ENCODE measurements at places on chromosomes 12 and 14. TPM values are rescaled to one million over a fixed set of nuclear protein-coding genes. Genes with fewer than 3 reads are reported as not detected.

DNA sequence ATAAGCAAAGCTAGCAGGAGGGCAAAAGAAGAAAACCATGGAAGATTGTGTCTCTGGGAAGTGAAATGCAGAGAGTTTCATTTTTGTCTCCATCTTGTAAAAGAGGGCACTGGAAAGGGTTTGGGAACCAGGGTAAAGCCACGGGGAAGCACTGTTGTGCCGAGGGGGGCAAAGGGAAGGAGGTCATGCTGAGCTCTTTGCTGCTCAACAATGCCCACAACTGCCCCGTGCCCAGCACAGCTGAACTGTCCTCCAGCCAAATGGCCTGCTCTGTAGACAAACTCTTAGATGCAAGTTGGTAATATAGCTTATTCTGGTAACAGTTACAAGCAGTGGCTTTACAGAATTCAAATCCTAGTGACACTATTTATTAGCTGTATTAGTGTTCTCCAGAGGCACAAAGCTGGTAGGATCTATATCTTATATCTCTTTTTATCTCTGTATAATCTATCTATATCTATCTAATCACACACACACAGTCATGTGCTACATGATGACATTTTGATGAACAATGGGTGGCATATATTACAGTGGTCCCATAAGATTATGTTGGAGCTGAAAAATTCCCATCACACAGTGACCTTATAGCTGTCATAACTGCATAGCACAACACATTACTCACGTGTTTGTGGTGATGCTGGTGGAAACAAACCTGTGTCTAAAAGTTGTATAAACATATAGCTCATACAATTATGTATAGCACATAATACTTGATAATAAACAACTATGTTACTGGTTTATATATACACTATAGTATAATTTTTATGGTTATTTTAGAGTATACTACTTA lies 203.4 kb upstream of the DDHD1 start:
- no peak for DNase-seq

- DNase-seq = no peak
These were observed 926.8 kb downstream of the LRFN5 start for GRCh38 chr14:42533476-42533875.

GRCh38 chr12:97764700-97765099 lies 302.1 kb downstream of the RMST start:
- no peak for DNase-seq

GRCh38 chr12:53181935-53182334 lies 1.2 kb upstream of the CSAD start:
- no peak for DNase-seq

GRCh38 chr12:29376118-29376517 lies 4.9 kb downstream of the ERGIC2 start:
- no peak for DNase-seq

DNA sequence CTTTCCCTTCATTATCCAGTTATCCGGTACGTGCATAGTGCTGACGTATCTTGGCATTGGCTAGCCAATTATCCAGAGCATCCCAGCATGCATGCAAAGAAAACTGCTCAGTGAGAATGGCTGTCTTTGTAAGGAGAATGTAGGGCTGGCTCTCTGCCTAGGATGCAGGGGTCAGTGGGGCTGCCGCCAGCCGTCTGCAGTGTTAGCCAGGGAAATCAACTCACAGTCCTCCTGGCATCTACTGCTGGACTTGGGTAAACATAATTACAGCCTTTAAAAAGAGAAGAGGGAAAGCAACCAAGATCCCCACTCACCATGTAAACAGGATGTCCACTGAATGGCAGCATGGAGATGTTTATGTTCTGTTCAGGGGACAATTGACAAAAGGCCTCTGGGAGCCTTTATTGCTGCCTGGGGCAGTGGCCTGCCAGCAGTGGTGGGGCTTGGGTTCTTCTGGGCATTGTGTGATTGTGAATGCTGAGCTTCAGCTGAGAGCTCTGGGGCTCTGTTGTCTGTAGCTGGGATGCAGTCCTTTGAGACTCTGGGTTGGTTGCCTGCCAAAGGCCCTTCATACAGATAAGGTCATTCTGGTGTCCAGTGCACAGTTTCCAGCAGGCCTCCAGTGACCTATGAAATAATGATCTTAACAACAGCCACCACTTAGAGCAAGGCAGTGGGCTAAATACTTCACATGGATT lies 121.8 kb downstream of the TBC1D30 start:
- no peak for DNase-seq

DNA sequence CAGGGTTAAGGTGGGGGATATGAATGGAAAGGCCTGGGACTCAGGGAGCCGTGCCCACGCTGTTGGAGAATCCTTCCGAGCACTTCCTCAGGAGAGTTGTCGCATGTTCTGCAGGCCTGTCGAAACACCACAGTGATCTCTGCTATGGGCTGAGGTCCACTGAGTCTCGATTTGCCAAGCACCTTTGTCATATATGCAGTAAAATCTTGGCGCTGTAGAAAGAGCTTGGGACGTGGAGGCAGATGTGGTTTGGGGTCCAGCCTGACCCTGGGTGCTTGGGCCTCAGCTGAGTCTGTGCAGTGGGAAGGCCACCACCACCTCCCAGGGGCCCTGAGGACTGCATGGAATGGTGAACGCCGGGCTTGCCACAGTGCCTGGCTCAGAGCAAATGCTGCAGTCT lies 32.9 kb downstream of the C14orf132 start:
- DNase-seq = no peak

GRCh38 chr12:80869264-80869663 lies 68.5 kb downstream of the LIN7A start:
- no peak for DNase-seq

DNA sequence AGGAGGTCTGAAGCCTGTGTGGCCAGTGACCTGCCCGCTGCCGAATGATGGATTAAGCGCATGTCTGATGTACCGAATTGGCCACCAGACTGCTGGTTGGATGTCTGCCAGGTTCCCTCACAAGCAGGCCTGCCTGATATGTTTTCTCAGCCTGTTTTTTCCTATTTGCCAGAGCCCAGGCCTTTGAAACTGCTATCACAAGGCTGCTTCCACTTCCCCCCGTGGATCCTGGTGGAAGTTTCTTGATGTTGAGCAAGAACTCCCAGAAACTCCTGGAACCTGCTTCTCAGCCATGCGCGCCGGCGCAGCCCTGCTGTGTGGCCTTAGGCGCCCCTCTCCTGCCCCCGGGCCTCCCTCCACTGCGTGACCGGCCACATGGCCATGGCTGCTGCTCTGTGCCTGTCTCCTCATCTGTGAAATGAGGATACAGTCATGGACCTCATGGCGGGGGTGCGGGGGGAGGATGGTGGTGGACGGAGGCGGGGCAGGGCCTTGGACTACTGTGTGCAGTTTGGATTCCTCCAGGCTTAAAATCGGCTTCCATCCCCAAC lies 56.6 kb downstream of the CALM1 start:
- no peak for DNase-seq

- no peak for DNase-seq
These were observed 4.3 kb downstream of the SIVA1 start for GRCh38 chr14:104757238-104757585.

DNA sequence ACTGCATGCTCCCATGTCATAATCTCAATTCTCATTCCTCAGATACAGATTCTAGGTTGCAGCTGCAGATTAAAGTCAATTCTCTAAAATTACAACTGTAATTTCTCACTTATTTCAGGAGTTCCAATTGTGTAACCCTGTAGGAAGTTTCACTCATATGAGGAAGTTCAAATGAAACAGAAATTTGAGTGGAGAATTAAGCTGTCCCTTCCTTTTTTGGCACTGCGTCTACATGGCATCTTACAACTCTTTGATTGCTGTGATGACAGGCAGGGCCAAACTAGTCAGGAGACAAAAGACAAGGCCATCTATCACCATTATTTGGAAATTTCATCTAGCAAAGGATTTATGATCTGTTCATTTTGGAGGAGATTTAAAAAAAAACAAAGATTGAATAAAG lies 13.3 kb upstream of the GRIP1 start:
- no peak for DNase-seq

DNA sequence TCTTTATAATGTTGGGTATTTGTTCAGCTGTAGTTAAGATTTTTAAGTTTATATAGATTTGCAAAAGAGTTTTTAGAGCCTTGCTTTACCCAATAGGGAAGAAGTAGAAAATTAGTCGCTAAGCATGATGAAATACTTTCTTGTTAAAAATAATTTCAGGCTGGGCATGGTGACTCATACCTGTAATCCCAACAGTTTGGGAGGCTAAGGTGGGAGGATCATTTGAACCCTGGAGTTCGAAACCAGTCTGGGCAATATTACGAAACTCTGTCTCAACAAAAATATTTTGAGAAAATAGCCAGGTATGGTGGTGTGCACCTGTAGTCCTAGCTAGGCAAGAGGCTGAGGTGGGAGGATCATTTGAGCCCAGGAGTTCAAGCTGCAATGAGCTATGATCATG lies 18.7 kb upstream of the SCFD1 start:
- no peak for DNase-seq

DNA sequence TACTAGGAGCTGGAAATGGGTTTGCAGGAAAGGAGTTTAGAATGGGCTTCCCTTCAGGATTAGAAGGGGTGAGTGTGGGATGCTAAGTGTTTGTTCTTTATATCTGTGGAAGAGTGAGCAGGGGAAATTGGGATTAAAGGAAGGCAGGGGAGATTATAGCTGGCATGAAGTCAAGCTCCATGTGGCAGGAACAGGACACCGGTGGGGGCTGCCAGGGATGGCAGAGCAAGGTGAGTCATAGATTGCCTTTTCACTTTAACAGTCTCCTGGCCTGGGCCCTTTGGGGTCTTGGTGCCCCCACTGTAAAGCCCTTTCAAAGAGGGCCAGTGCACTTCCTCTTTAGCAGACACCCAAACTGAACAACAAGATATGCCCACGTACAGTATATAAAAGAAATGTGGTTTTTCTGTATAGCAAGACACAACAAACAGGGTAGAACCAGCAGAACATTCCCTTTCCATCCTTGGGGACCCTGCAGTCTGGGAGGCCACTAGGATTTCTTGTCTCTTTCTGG lies 23.1 kb upstream of the FBXO21 start:
- DNase-seq = no peak

- DNase-seq = no peak
These were observed 100.7 kb downstream of the SCARB1 start for GRCh38 chr12:124762791-124763593.

DNA sequence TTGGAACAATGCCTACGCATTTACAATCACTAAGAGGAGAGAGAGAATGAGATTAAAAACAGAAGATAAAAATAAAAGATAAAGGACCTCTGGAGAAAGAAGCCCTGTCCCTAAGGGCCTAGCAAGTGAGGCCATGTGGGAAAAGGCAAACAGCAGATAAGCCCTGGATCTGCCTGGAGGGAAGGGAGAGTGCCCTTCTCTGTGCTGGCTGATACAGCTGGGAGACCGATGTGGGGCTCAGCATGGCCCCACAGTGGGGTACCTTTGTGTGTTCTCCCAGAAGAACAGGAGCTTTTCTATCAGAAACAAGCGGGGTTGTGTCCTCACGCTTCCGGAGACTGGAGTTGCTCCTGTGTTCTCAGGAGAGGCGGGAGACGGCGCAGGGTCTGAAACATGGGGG lies 59.9 kb downstream of the TMCC3 start:
- no peak for DNase-seq

GRCh38 chr12:28583701-28584261 lies 393.5 kb downstream of the CCDC91 start:
- no peak for DNase-seq

GRCh38 chr14:90519262-90519920 lies 122.6 kb downstream of the CALM1 start:
- DNase-seq = no peak

- DNase-seq = no peak
These were observed 875 bp downstream of the MFAP5 start for GRCh38 chr12:8661751-8662150.

DNA sequence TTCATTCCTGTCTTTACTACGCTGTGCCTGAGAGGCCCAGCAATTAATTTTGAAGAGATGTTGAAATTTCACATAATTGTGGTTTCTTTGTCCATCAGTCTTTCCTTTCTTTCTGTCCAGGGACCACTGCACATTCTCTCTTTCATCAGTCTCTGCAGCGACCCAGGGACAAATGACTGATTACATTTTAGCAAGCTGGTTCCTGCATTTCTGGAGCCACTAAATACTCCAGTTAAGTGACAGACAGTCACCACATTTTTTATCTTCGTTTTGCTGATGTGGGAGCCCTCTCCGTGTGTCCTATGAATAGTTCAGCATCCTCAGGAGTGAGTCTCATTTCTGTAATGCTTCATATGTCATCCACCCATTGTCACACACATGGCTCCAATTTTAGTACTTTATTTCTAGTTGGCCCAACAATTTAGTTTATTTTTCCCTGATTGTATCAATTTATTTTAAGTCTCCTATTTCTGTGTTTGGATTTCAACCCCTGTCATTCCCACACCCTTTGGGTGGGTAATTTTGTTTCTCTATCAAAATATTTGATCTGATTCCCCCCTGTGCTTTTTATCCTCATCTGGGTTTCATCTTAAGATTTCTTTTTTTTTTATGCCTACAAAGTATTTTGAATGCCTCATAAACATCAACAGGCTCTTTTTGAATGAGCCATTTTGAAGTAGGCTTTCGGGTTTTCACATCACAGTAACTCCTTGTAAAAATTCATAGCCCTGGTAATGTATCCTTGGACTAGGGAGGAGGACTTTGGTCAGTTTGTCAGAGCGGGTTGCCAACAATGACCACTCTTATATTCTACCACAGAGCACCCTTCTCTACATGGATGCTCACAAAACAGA lies 1196.5 kb downstream of the GALC start:
- DNase-seq = no peak

GRCh38 chr14:94771158-94771905 lies 1.4 kb upstream of the GSC start:
- no peak for DNase-seq

GRCh38 chr14:77554207-77554606 lies 55.6 kb upstream of the ISM2 start:
- no peak for DNase-seq

- no peak for DNase-seq
These were observed 111.8 kb upstream of the DNM1L start for GRCh38 chr12:32567296-32567674.

GRCh38 chr14:31945074-31945613 lies 132.0 kb upstream of the ARHGAP5 start:
- DNase-seq = no peak

GRCh38 chr12:4144676-4145075 lies 128.9 kb upstream of the CCND2 start:
- DNase-seq = no peak

- no peak for DNase-seq
These were observed 55.1 kb downstream of the FOXA1 start for GRCh38 chr14:37539992-37540391.

- no peak for DNase-seq
These were observed 61.8 kb downstream of the LRRK2 start for GRCh38 chr12:40286583-40286982.

GRCh38 chr14:70808416-70809224 lies 693 bp downstream of the MAP3K9 start:
- DNase-seq = no peak

SDR9C7 gene
- not detected for total RNA-seq

MLEC gene
- 84.8 TPM for total RNA-seq

CCDC38 gene
- not detected for total RNA-seq

TAC3 gene
- not detected for total RNA-seq

PRKAG1 gene
- total RNA-seq = 45.6 TPM

CCDC177 gene
- total RNA-seq = not detected

TAS2R46 gene
- 2.9 TPM for total RNA-seq

SOAT2 gene
- total RNA-seq = not detected

IL31 gene
- not detected for total RNA-seq

TAS2R31 gene
- total RNA-seq = 10.9 TPM

CLEC4D gene
- 1.1 TPM for total RNA-seq

SIX4 gene
- 0.95 TPM for total RNA-seq

TMEM63C gene
- total RNA-seq = 0.13 TPM

RD3L gene
- not detected for total RNA-seq

KRT73 gene
- not detected for total RNA-seq

ARHGEF25 gene
- total RNA-seq = 22.1 TPM

LPAR5 gene
- 2.3 TPM for total RNA-seq
